ENCODE measurements at places on chromosomes 2 and 18.

GRCh38 chr18:14969500-14969899 is 221.5 kb downstream of the ANKRD30B start:
- no peak for DNase-seq

DNA sequence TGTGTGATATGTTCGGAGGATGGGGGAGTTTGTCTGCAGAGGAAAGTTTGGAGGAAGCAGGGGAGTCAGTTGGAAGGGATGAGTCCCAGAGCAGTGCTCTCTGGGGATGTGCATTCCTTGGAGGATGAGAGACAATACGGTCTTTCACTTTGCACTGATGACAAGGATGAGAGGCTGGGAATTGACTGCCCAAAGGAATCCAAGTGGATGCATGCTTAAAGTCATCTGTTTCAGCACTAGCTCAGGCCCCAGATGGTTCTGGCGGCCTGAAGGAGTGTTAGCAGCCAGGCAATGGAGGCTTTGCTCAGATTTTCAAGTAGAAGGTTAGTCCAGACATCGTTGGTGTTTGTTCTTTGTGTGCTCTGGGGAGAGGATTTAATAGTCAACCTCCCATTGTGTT is 100.2 kb downstream of the CRIM1 start:
- DNase-seq: no peak

- no peak for DNase-seq
These were observed 254.0 kb downstream of the NRXN1 start for GRCh38 chr2:50777954-50778353.

DNA sequence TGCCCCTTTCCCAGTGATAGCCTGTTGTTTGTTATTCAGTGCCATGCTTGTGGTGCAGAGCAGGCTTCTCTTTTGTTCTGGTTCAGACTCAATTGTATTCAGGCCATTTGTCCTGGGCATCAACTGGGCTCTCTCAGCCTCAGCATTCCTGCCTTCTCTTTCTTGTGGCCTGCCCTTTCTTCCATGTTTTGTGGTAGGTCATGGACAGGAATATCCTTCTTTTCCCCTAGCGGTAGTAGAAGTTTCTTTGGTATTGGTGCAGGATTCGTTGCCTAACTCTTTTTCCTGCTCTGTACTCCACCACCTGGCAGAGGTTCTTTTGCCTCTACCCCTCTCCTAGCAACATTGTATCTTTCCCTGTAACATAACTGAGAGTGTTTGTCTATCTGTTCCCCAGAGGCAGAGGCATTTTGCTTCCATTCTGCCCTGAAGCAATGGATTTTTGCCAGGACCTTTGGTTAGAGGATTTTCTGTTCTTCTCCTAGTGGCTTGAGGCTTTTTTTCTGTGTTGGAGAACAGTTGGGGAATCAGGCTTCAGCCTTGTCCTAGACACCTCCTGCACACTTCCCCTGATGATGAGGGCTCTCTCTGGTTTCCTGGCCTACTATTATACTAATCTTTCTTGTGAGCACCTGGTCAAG is 68.5 kb downstream of the NCOA1 start:
- no peak for DNase-seq

DNA sequence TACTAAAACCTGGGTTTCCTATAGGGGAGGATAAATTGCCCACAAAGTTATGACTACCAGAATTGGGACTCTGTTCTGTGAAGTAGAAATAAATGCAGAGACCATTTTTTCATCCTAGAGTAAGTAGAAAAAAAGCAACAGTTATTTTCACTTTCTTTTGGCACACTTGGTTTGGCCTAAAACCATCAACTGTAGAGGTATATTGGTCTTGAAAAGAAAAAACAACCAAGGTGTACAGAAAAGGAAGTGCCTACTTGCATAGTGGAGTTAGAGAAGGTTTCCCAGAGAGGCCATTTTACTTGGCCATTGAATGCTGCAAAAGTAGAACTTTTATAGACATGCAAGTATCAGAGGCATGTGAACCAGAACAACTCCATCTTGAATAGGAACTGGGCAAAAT is 89.4 kb upstream of the TACR1 start:
- no peak for DNase-seq

GRCh38 chr2:9497017-9497416 is 22.7 kb downstream of the IAH1 start:
- DNase-seq: no peak
